ENCODE measurements at places on chromosomes 3 and 15.

DNA sequence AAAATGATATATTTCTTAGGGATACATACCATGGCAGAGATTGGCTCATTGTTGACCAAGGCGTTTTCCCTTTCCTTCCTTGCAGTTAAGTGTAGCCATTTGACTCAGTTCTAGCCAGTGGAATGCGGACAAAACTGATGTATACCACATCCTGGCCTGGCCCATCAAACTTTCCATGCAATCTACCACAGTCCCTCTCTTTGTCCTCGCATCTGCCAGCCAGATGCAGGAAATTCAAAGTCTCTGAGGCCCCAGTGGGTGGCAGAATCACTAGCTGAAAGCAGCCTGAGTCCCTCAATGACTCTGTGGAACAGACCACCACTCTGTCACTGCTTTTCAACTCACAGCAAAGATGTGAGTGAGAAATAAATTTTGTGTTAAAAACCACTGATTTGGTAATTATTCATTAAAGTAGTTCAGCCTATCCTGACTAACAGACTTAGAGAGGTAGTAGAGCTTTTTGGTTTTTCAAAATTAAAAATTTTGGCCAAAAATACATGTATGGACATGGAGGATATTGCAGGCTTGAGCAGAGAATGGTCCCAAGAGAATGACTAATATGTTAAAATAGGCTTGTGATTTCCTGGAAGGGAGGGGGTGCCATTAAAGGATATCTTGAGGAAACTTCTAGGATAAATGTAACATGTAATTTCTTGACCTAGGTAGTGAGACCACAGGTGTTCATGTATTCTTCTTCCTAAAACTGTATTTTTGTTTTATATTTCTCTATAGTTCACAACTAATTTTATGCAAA lies 10.9 kb downstream of the LRRFIP2 start:
- no peak for DNase-seq

- peak; percentile 27 for DNase-seq
These were observed 172.3 kb downstream of the MYRIP start for GRCh38 chr3:39981547-39982184.

DNA sequence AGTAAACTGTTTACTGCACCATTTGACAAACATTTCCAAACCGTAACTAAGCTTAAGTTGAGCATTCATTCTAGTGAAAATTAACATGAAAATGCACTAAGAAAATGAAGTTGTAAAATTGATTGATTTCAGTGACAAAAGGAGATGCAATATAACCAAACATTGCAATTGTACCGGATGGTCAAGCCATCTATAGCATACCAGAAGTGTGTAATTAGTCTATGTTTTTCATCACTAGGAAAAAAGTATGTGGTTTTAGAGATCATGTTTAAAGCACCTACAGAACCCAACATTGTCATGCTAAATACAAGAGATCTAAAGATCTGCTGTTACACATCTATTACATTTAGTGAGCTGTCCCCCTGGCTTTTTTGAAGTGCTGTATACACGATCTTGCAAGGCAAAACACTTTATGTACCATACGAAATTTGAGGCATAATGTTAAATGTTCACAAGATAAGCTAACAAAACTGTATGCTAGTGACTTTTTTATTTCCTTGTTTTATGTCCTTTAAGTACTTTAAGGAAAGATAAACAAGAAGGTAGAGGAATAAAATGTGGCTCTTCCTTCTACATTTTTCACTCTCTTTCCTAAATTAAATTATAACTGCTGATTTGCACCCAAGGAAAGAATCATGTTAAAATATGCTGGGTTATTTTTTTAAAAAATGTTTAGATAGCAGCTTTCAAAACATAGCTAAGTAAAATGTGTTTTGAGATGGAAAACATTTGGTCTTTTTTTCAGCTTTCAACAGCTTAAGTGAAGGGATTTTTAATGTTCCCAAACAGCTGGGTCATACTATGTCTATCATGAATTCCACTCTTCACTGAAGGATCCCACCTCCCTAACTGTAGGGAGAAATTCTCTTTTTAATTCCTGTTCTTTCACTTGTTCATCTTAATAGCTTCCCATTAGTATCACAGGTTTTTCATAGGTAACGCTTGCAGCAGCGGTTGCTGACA lies 498.0 kb downstream of the MECOM start:
- DNase-seq, result no peak

- DNase-seq, result no peak
These were observed 49.8 kb downstream of the BDH1 start for GRCh38 chr3:197505796-197506548.

- DNase-seq, result no peak
These were observed 1.1 kb downstream of the ZBTB47 start for GRCh38 chr3:42654331-42655201.

GRCh38 chr15:42324308-42324707 lies 35.0 kb upstream of the CAPN3 start:
- no peak for DNase-seq

DNA sequence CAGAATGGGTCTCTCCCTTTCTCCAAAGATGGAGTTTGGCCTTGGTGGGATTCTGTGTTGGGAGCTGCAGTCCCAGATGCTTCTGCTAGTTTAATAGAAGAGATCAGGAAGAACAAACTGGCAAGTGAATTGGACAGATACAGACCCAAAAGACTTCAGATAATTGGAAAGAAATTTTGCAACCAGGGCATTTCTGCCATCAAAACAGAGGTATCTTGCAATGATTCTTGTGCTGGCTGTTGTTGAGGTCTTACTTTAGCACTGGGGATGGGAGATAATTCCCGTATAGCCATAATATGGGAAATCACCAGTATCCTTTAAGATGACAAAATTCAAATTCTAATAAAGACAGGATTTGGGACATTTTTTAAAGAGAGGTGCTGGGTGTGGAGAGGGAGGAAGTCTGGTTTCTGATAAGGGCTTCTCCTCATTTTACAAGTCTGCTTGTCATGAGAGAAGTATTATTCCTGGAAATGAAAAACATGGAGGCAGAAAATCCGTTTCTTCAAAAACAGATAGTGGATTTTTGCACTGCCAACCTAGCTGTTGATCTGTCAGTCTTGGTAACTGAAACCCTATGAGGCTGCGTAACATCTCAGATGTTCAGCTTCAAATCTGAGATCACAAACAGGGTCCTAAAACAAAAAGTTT lies 40.1 kb downstream of the FNDC3B start:
- no peak for DNase-seq

GRCh38 chr15:68875377-68876116 lies 54.8 kb upstream of the SPESP1 start:
- peak; percentile 91 for DNase-seq

DNA sequence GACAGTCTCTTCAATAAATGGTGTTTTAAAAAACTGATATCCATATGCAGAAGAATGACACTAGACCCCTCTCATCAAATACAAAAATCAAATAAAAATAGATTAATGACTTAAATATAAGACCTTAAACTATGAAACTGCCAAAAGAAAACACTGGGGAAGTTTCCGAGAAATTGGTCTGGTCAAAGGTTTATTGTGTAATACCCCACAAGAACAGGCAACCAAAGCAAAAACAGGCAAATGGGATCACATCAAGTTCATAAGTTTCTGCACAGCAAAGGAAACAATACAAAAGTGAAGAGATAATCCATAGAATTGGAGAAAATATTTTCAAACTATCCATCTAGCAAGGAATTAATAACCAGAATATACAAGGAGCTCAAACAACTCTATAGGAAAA lies 126.2 kb downstream of the GOLIM4 start:
- DNase-seq, result no peak

DNA sequence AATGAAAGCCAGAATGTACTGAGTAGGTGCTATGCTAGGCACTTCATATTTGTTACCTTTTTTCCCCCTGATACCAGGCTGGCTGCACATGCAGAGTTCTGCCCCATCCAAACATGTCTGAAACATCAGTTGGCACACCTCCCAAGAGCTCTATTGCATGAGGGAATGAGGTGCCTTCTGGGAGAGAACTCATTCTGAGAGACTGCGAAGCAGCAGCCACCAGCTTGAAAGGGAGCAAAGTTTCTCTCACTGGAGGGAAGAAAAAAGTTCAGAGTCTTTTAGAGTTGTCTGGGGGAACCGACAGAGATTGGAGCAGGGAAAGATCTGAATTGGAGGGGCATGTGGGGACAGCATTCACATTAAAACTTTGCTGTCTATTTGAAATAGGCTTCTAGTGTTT lies 84.1 kb downstream of the AGBL1 start:
- DNase-seq, result no peak

- no peak for DNase-seq
These were observed 27.9 kb downstream of the AKAP13 start for GRCh38 chr15:85408270-85408746.

GRCh38 chr15:100434038-100434437 lies 92.3 kb upstream of the ADAMTS17 start:
- DNase-seq, result no peak

DNA sequence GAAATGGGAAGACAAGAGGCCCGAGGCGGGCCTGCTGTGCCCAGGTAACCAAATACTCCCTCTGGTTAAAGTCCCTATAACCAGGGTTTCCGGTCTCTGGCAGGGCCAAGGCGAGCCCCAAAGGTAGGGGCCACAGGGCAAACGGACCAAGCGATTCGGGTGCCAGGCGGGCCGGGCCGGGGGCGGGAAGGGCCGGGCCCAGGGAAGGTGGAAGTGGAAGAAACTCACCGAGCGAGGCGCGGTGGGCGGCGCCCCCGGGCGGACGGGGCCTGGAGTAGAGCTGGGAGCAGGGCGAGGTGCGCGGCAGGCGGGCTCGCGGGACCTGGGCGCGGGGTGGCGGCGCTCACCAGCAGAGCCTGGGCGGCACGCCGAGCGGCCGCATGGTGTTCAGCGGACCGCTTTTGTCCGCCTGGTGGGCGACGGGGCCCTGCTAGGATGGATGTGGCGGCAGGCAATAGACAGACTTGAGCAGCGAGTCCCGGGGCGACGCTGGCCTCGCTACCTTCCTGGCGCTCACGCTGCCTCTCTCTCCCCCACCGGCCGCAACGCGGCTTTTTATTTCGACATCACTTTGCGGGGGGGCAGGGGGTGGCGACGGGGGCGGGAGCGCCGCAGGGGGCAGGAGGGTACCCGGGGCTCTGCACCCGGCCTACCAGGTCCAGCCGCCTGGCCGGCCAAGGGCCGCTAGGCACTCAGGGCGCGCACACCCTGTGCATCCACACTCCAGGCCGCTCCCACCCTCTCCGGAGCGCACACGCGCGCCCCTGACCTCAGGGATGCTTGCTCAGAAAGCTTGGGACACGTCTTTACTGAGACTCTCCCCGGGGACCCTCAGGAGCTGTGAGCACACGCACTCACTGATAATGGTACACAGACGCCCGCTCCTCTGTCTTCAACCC lies at the start of gene GATA2:
Gene GATA2, minus strand, starts transcription at position 531 of the 899 bp plus-strand sequence. CDS start 6,170 bp downstream, outside the sequence.
- DNase-seq, result no peak

GRCh38 chr3:58621086-58621830 lies 44.1 kb upstream of the FAM107A start:
- no peak for DNase-seq

DNA sequence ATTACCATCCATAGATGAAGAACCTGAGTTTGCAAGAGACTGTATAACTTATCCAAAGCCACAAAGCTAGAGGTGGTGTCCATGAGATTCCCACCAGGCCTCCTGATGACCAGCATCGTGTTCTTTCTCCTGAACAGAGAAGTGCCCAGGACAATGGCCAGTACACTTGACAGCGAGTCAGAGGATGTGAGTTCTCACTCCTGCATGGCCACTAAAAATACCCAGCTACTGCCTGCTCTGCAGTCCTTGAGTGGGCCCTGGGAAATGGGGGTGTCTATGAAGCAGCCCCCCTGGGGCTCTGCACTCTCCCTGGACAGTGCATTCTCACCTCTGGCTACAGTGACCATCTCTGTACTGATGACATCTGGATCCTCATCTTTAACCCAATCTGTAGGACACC lies 201.2 kb downstream of the RPLP1 start:
- DNase-seq, result no peak

DNA sequence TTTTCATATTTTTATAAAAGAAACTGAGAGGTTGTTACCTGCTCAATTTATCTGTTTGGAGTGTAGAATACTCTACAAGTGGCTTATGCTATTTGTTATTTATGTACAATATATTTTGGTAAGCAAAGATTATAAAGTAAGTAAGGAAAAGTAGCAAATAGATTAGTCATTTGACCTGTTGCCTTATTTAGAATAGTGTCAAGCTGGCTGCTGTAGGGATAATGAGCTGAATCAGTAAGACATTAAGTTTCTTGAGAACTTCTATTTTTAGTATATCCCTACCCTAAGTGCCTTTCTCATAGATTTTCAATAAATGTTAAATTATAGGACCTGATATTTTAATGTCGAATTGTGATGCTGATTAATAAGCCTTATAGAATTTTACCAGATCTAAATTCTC lies 37.2 kb downstream of the ECT2 start:
- no peak for DNase-seq

GRCh38 chr3:67647390-67647878 lies 7.0 kb downstream of the SUCLG2 start:
- DNase-seq, result no peak

DNA sequence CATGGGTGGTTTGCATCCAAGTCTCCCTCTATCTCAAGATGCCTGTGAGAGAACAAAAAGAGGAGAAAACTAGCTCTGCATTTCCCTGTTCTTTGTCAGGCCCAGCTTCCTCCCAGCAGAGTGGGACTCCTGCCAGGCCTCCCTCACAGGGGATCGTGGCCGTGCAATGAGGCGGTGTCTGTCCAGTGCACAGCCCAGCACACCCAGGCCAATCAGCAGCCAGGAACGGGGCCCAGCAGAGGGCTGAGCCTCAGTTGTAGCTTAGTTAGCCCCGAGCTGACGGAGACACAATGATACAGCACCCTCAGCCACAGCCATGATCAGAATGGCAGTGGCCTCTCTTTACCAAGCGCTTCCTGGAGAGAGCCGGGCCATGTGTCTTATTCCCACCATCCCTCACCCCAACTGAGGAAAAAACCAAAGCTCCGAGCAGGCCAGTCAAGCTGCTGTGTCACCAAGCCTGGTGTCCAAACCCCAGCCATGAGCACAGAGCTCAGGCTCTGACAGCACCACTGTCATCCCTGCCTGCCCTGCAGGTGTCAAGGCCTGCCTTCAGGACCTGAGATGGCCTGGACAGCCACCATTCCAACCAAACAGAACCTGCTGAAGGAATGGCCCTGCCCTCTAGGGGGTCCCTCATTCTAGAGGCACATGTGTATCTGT lies 71.1 kb downstream of the DNAJB8 start:
- DNase-seq, result no peak

DNA sequence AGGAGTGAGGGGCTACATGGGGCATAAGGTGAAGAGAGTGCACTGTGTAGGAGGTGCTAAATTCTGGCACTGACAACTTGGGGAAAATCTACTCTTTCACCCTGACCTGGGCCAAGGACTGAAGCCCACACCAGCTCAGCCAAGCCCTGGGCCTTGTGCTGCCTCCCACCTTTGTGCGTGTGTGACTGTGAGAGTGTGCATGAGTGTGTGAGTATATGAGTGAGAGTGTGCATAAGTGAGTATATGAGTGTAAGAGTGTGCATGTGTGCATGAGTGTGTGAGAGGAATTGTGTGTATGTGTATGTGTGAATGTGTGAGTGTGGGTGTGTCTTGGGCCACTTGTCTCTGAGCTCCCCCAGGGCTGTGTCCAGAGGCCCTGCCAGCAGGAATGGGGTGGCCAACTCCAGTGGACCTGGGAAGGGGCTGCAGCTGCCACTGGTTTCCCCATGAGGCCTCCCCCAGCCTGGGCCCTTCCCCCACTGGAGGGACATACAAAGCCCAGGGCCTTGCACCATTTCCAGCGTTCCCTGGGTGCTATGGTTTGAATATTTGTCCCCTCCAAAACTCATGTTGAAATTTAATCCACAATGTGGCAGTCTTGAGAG lies 15.2 kb downstream of the C3orf22 start:
- DNase-seq, result no peak

Measured in NCI-H524 treated with DMSO at 0.1 percent for 48 hours (cell line).